HuH-7 (cell line): ENCODE measurements at places on chromosomes 16 and 17.

DNA sequence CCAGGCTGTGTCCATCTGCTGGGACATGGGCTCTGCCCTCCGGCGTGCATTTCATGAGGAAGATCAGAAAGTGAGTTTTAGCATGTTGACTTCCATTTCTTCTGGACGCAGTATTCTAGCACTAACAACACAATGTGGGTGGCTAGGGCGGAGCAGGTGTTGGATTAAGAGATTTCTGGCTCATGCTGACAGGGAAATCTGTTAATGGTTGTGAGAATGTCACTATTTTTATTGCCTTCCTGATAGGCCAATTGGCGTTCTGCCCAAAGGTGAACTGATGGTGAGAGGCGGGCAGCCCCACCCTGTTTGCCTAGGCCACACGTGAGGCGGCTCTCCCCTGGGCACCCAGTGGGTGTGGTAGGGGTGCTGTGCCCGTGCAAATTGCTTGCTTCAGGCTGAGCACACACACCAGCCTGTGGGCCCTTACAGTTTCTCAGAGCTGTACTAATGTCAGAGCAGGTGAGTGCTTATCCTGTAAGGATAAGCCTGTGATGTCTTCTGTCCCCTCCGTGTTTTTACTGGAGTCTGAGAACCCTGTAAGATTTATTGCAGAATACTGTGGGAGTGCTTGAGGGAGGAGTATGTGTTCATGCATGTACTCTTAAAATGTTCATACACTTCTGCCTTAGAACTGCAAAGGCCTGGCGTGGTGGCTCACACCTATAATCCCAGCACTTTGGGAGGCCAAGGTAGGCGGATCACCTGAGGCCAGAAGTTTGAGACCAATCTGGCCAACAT lies 30.9 kb downstream of the PGS1 start:
- DNase-seq: peak; percentile 64

DNA sequence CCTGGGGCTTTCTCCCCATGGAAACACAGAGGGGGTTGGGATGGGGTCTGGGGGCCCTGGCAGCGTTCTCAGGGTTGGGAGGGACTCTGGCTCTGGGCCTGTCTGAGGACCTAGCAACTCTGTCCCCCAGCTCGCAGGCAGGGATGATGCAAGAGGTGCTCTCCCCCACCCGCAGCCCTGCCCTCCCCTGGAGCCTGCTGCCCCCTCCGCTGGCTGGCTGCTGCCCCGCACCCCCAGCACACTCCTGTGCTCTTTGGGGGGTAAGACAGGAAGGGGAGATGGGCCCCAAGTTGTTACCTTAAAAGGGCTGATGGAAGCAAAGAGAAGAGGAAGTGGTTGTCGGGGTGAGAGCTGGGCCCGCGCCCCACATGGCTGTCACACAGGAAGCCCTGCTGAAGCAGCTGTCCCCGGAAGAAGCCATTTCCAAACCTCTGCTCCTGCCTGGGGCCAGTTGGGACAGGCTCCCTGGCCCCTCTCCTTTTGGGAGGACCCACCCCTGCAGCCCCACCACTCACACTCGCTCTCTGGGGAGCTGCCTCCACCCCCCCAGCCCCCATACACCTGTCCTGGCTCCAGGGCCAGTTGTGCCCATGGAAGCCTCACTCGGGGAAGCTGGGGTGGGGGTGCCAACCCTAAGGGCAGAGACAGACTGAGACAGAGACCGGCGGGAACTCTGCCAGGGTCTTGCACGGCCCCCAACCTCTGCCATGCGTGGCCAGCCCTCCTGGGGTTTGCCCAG lies 2.5 kb downstream of the CORO1A start:
- DNase-seq: no peak

DNA sequence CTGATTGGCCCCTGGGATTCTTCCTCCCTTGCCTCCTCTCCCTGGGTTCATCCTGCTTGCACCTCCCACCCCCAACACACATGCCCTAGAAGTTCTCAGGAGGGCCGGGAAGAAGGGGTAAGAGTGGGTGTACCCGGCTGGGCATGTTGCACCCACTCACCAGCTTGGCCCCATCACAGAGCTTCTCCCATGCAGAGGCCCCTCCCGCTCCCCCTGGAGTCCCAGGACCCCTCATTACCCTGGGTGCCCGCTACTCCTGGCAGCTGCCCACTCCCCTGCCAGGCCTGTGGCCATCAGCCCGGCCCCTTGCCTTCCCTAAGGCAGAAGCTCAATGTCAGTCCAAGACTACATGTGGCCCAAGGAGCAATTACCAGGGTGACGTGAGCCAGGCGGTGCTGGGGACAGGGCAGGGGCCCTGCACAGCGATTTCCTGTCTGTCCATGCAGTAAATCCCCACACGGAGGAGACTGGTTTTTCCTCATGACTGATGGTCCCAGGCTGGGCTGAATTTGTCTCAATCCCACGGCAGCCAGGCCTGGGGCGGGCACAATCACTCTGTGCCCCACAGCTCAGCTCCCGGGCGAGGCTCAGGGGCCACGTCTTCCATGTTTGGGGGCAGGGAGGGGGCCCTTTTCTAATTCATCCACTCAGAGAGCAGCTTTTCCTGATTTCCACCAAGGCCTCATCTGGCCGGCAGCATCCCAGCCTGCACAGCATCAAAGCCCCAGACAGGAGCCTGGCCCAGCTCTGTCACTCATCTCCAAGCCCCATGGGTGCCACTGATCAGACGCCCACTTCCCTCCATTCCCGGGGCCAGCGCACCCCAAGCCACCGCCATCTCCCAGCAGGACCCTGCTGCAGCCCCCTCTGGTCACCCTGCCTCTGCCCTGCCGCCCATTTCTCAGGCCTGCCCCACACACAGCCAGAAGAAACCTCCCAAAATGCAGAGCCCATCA lies 234.7 kb downstream of the KATNIP start:
- DNase-seq: no peak

DNA sequence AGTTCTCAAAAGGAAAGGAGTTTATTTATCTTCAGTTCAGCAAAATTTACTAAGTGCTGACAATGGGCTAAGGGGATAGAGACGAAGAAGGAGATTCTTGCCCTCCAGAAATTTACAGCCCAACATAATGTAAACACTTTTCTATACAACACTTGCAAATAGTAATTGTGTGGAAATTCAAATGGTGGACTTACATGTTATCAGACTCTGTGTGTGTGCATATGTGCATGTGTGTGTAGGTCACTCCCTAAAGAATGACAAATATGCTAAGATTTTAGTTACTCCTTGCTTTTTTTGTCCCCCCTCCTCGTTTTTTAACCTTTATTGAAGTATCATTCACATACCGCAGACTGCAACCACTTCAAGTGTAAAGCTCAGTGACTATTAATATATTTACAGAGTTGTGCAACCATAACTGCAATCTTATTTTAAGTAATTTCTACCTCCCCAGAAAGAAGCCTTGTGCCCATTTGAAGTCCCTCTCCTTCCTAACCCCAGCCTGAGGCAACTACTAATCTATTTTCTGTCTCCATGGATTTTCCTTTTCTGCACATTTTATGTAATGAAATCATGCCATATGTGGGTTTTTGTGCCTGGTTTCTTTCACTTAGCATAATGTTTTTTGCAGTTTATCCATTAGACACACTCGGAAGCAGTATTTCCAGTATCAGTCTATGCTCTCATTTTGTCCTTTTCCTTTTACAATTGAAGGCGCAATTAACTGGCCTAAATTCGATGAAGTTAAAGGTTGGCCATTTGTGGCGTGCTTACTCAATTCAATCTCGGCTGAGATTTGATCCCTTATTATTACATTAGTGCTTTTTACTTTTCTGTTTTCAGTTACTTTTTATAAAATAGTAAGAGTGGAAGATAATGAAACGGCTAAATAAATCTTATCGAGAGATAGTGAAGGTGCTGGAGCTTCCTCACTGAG lies 318.4 kb downstream of the HAPSTR1 start:
- no peak for DNase-seq

DNA sequence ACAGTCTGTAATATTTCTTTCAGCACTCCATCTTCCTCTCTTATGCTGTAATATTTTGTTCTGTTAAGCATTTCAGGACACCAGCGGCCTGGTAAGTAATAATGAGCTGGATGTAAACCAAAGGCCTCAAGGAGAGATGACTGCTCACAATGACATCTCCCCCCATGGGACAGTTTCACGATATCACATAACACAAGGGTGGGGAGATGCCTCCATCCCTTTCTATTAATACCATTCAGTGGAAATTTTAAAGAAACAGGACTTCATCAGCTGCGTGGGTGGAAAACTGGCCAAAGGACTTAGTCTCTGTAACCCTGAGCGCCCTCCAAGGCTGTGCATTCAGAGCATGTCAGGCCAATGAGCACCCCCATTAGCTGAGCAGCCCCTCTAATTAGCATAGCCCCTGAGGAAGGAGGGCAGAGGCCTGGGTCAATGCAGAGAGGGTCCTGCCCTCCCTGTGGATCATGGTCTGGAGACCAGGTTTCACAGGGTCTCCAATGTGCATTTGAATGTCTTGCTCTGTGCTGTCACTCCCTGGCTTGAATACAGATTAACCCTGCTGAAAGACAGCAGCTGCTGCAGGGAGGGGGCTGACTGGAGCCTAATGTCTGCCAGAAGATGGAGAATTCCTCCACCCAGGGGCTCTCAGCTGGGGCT lies 156.4 kb downstream of the HS3ST2 start:
- no peak for DNase-seq

GRCh38 chr16:52376676-52377280 lies 170.2 kb downstream of the TOX3 start:
- no peak for DNase-seq

GRCh38 chr16:23175651-23176050 lies 6.9 kb upstream of the SCNN1G start:
- DNase-seq: no peak

GRCh38 chr16:67245186-67245585 lies 2.1 kb downstream of the FHOD1 start:
- no peak for DNase-seq

DNA sequence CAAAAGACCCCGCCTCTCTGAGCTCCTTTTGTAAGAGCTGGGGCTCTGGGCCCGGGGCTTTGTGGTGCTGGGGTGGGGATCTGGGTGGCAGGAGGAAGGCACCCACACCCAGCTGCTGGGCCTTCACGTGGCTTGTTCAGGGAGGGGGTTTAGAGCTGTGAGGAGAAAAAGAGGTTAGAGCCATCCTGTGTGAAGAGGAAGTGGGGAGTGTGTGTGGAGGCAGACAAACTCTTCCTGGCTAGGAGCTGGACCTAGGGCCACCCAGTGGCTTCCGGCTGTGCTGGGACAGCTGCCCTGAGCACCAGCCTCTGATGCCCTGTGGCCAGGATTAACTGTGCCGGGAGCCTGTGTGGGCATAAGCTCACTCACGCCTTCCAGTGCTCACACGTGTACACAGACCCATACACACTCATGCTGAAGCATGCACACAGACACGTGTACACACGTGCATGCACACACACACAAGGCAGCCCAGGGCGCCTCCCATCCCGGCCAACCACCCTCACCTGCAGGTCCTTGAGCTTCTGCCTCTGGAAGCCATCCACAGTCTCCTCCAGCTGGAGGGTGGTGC lies 7.4 kb downstream of the CIBAR2 start:
- DNase-seq: no peak
